ENCODE measurements at places on chromosomes 12 and 14. TPM values are rescaled to one million over a fixed set of nuclear protein-coding genes. Genes with fewer than 3 reads are reported as not detected.

- peaks cover 19% of the 10 kb centered on the region for H3K4me1 ChIP-seq
- DNase-seq = no peak
- H3K4me3 ChIP-seq = no peak overlapping the region
- H3K27me3 ChIP-seq = no peaks in the 10 kb centered on the region
- H3K36me3 ChIP-seq = peaks cover 32% of the 10 kb centered on the region
- H3K27ac ChIP-seq = no peak overlapping the region
These were observed 195.3 kb upstream of the BCL2L14 start for GRCh38 chr12:11875414-11875935.

DNA sequence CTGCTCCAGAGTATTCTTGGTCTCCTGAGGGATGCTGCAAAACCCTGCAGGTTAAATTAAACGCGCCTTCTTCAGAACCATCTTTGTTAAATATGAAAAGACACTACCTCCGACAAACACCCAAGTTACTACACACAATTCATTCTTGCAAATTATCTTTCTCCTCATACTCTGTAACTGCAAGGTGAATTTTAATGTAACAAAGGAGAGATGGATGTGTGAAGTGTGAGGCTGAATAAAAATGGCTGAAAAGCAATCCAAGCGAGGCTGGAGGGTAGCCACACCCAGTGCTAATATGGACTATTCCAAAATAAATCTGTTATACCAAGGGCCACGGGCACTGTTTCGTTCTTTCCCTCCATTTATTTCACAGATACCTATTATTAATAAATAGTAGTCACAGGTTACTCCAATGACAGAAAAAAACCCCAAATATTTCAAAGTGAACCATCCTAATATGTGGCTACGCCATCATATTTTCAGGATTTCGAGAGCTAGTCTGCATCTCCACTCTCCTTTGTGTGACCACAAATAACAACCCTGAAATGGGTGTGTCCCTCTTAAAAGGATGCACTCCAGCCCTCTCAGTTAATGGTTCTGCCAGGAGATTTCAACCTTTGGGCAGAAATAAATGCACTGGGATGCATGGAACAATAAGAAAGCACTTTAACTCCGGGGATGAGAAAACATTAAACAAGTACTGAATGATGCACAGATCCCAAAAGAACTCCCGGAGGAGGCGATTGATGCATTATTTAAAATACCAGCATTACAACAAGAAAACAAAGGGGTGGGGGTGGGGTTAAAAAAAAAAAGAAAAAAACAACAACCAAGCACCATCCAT, 53.1 kb upstream of the CCDC175 start:
- no peaks in the 10 kb centered on the region for H3K36me3 ChIP-seq
- DNase-seq = no peak
- H3K27ac ChIP-seq = no peak overlapping the region

DNA sequence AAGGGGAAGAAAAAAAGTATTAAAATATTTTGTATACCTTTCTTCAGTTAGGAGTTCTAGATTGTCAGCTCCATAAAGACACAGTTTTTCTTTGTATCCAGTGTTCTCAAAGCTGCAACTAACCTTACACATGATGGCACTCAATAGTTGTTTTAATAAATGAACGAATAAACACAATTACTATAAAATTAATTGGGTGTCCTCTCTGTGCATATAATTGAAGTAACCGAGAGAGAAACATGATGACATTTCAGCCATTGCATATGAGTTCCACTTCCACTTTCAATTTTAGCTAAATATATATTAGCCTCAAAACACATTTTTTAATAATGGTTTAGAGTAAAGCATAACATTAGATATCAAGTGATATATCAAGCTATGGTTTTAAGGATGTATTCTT, 671.2 kb downstream of the LRFN5 start:
- H3K36me3 ChIP-seq = no peaks in the 10 kb centered on the region
- no peak for DNase-seq
- H3K4me3 ChIP-seq = no peak overlapping the region
- H3K27ac ChIP-seq = no peak overlapping the region
- no peaks in the 10 kb centered on the region for H3K4me1 ChIP-seq
- H3K27me3 ChIP-seq = no peaks in the 10 kb centered on the region

GRCh38 chr12:124852911-124853427, 10.7 kb downstream of the SCARB1 start:
- H3K27me3 ChIP-seq = no peaks in the 10 kb centered on the region
- no peak overlapping the region for H3K27ac ChIP-seq
- H3K4me3 ChIP-seq = no peak overlapping the region

DNA sequence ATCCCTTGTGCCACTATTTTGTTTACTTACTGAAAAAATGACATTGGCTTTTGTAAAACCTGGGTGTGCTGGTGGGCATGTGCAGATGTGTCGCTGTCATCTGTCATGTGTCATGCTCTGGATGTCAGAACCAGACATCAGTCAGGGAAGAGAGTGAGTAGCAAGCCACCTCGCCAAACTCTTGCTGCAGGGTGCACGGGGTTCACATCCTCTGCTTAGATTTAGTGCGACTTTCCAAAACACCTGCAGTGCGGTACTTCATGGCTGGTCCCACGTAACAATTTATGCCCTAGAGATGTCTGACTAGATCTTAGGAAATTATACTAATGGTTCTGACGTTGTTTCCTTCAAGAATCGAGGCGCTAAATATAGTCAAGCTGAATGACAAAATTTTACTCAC, 106.7 kb downstream of the CRADD start:
- H3K27me3 ChIP-seq = no peaks in the 10 kb centered on the region
- no peak overlapping the region for H3K27ac ChIP-seq

DNA sequence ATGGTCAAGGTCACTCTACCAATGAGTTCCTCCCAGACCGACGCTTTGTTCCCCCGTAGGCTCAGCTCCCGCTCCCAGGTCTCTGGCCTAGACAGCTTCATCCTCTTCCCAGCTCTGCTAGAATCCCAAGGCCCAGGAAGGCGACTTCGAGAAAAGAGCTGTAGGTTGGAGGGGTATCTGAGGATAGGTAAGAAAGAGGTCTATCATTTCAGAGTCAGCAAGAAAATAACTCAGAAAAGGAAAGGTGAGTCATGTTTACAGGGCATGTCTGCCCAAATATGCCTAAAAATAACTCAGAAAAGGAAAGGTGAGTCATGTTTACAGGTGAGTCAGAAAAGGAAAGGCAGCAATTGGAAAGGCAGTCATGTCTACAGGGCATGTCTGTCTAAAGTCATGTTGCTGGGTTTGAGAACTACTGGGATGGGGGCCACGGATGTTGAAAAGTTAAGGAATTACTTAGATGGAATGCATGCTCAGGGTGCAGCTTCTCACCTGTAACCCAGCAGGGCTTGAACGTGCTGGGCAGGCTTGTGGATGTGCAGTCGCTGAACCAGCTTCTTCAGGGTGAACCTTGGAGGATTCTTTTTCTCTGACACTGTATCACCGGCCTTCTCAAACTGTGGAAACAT, 12.2 kb downstream of the TEP1 start:
- no peak for DNase-seq
- H3K4me1 ChIP-seq = peaks cover 17% of the 10 kb centered on the region
- peaks cover 42% of the 10 kb centered on the region for H3K36me3 ChIP-seq
- no peak overlapping the region for H3K4me3 ChIP-seq
- no peaks in the 10 kb centered on the region for H3K27me3 ChIP-seq

The TDRD9 gene
- 0.62 TPM for total RNA-seq

GRCh38 chr12:116647813-116648212, 88.6 kb downstream of the MAP1LC3B2 start:
- H3K27ac ChIP-seq = no peak overlapping the region
- H3K36me3 ChIP-seq = no peaks in the 10 kb centered on the region
- peaks cover 4% of the 10 kb centered on the region for H3K4me1 ChIP-seq

- no peaks in the 10 kb centered on the region for H3K27me3 ChIP-seq
- H3K27ac ChIP-seq = no peak overlapping the region
- DNase-seq = no peak
- no peak overlapping the region for H3K4me3 ChIP-seq
- H3K36me3 ChIP-seq = no peaks in the 10 kb centered on the region
These were observed 122.5 kb downstream of the SLC15A5 start for GRCh38 chr12:16154990-16155389.

The MYO1A gene
- total RNA-seq = 2.1 TPM

The RNF34 gene
- total RNA-seq = 81.9 TPM

The TAC3 gene
- total RNA-seq = 0.34 TPM

The NEUROD4 gene
- not detected for total RNA-seq

- H3K27ac ChIP-seq = no peak overlapping the region
- no peak for DNase-seq
- H3K36me3 ChIP-seq = no peaks in the 10 kb centered on the region
- no peaks in the 10 kb centered on the region for H3K27me3 ChIP-seq
- no peak overlapping the region for H3K4me3 ChIP-seq
These were observed 113.6 kb downstream of the C12orf42 start for GRCh38 chr12:103382119-103382518.

The KRT6A gene
- not detected for total RNA-seq

DNA sequence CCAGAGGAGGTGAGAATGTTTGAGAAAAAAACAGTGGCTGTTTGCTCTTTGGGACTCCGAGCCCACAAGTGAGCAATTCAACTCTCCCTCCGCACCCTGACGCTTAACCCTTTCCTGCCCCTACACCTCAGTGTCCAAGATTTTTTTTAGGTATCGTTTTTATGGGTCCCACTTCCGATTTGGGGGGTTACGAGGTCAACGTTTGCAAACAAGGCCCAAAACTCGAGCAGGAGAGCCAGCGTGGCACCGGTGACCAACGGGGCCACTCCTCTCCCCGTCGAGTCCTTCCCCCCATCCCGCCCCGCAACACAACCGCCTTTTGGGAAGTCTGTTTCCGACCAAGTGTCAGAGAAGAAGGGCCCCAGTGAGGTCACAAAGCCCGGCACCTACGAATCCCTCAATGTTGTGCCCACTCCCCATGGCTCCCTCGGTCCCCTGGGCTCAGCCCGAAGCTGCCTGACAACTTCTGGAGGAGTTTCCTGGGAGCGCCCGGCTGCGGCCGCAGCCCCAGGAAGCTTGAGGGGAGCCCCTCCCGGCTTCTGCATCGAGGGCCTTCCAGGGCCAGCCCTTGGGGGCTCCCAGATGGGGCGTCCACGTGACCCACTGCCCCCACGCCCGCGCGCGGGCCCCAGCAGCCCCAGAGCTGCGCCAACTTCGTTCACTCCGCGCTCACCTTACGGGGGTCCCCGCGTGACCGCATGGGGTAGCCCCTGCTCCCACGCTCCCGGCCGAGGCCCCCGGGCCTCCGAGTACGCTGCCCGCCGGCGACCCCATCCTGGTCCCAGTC, 1.2 kb downstream of the CDK2AP1 start:
- peaks cover 23% of the 10 kb centered on the region for H3K4me1 ChIP-seq
- DNase-seq = peak; percentile 58
- peak overlapping the region; percentile 86 for H3K27ac ChIP-seq
- peak overlapping the region; percentile 89 for H3K4me3 ChIP-seq
- H3K27me3 ChIP-seq = no peaks in the 10 kb centered on the region
- H3K36me3 ChIP-seq = no peaks in the 10 kb centered on the region

The DHRS2 gene
- total RNA-seq = not detected

GRCh38 chr12:54004841-54005530, 3.8 kb upstream of the HOXC8 start:
- H3K36me3 ChIP-seq = no peaks in the 10 kb centered on the region
- no peak overlapping the region for H3K4me3 ChIP-seq
- H3K27ac ChIP-seq = no peak overlapping the region

GRCh38 chr14:24137529-24138395, 1.8 kb downstream of the PSME1 start:
- no peaks in the 10 kb centered on the region for H3K27me3 ChIP-seq
- H3K4me3 ChIP-seq = peak overlapping the region; percentile 100
- DNase-seq = no peak
- peaks cover 47% of the 10 kb centered on the region for H3K4me1 ChIP-seq

- no peak for DNase-seq
- no peaks in the 10 kb centered on the region for H3K27me3 ChIP-seq
- peaks cover 5% of the 10 kb centered on the region for H3K4me1 ChIP-seq
- H3K36me3 ChIP-seq = peaks cover 14% of the 10 kb centered on the region
These were observed 225.2 kb upstream of the BTG1 start for GRCh38 chr12:92370828-92371227.

The HOXC12 gene
- total RNA-seq = not detected

GRCh38 chr12:96186607-96187301, 7.4 kb upstream of the ELK3 start:
- H3K4me3 ChIP-seq = peak overlapping the region; percentile 41
- no peak overlapping the region for H3K27ac ChIP-seq
- no peak for DNase-seq
- peaks cover 16% of the 10 kb centered on the region for H3K4me1 ChIP-seq
- H3K36me3 ChIP-seq = no peaks in the 10 kb centered on the region

GRCh38 chr14:103654619-103655018, 25.6 kb downstream of the KLC1 start:
- no peak overlapping the region for H3K27ac ChIP-seq
- peaks cover 3% of the 10 kb centered on the region for H3K4me1 ChIP-seq
- H3K36me3 ChIP-seq = peaks cover 13% of the 10 kb centered on the region
- no peak for DNase-seq
- no peaks in the 10 kb centered on the region for H3K27me3 ChIP-seq

GRCh38 chr12:54598970-54599369, 10.5 kb upstream of the PPP1R1A start:
- no peaks in the 10 kb centered on the region for H3K36me3 ChIP-seq
- no peak overlapping the region for H3K27ac ChIP-seq
- DNase-seq = no peak
- H3K4me1 ChIP-seq = peaks cover 6% of the 10 kb centered on the region
- H3K4me3 ChIP-seq = no peak overlapping the region

DNA sequence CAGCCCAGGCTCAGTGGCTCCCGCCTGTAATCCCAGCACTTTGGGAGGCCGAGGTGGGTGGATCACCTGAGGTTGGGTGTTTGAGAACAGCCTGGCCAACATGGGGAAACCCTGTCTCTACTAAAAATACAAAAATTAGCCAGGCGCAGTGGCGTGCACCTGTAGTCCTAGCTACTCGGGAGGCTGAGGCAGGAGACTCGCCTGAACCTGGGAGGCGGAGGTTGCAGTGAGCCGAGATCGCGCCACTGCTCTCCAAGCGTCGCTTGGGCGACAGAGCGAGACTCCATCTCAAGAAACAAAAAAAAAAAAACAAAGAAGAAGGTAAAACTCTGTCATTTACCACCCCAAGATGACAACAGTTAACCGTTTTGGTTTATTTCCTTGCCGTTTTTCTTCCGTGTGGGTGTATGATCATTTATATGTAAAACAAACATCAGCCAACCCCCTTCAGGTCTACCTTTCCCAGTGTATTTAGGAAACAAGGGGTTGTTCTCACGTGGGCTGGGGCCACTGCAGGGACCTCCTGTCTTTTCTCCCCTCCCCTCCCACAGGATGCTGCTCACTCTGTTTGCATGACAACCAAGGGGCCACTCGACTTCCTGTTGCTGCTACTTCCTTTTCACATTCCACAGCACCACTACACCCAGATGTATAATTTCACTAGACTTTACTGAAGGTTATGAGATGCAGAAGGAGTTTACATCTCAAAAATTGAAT, 13.6 kb downstream of the TTC9 start:
- H3K27ac ChIP-seq = peak overlapping the region; percentile 98
- H3K36me3 ChIP-seq = peaks cover 32% of the 10 kb centered on the region
- peaks cover 71% of the 10 kb centered on the region for H3K4me1 ChIP-seq
- H3K4me3 ChIP-seq = peak overlapping the region; percentile 87

DNA sequence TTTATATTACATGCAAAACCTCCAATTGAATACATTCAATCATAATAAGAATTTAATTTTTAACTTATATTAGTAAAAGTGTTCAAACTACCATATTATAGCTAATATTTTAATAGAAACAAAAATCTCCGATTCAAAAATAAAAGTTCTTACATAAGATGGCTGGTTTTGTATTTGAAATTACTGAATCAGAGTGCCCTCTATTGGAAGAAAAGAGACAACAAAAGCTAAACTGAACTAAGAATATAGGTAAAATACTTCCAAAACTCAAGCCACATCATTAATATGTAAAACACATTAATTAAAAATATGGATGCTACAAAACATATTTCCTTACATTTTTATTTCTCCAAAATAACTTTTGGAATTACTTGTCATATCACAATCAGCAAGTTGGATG, 120.3 kb downstream of the GARIN6 start:
- H3K27me3 ChIP-seq = no peaks in the 10 kb centered on the region
- no peak for DNase-seq
- H3K27ac ChIP-seq = no peak overlapping the region
- no peaks in the 10 kb centered on the region for H3K36me3 ChIP-seq

All from activated naive CD8-positive, alpha-beta T cell treated with anti-CD3 and anti-CD28 coated beads, Interleukin-2, amount 10 ng/mL, durations not matched to agents 7 days and 5 days (primary cell).